ENCODE measurements at places on chromosomes 13 and 19.

GRCh38 chr19:19276386-19276785 is 3.3 kb upstream of the TM6SF2 start:
- DNase-seq = no peak

- DNase-seq = peak; percentile 32
These were observed at the start of gene LRRC8E for GRCh38 chr19:7888145-7888825. LRRC8E (plus strand) TSS chr19:7888510; CDS start chr19:7895604, 7,094 bp downstream.

DNA sequence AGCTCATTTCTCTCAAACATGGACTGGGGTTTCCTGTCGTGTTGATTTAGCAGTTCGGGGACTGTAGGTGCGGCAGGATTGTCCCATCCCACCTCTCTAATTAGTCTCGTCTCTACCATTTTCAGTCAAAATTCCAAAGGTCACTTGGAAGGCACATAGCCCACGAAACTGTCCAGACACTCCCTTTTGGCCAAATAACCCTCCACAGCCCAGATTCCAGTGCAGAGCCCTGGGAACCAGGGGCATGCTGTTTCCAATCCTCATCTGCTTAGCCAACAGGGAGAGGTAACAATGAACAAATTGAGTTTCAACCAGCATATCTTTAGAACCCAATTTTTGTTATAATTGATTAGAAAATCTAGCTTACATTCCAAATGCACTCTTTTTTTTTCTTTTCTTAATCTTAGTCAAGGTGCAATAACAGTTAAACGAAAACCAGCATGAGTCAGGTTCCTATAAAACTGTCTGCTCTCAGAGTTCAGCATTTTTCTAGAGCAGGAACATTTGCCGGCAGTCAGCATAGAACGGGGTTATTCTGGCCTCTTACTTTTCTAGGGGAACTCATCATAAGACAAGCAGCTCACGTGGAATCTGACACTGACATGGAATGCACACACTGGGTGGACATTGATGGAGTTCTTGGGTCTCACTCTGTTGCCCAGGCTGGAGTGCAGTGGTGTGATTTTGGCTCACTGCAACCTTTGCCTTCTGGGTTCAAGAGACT is 14.4 kb upstream of the CEBPA start:
- no peak for DNase-seq

GRCh38 chr13:72290962-72291681 is 424.1 kb upstream of the DACH1 start:
- DNase-seq = no peak

- no peak for DNase-seq
These were observed 211.1 kb downstream of the ZIC5 start for GRCh38 chr13:99760456-99760855.

GRCh38 chr13:99926014-99926731 is 45.4 kb downstream of the ZIC5 start:
- DNase-seq = no peak

DNA sequence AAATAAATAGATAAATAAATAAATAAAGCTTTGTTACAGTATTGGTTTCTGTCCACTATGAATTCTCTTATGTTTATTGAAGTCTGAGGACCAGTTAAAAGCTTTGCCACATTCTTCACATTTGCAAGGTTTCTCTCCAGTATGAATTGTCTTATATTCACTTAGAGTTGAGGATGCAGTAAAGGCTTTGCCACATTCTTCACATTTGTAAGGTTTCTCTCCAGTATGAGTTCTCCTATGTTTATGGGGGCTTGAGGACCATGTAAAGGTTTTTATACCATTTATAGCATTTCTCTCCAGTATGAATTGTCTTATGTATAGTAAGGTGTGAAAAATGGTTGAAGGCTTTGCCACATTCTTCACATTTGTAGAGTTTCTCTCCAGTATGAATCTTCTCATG is 168.3 kb downstream of the ZNF737 start:
- DNase-seq = no peak

DNA sequence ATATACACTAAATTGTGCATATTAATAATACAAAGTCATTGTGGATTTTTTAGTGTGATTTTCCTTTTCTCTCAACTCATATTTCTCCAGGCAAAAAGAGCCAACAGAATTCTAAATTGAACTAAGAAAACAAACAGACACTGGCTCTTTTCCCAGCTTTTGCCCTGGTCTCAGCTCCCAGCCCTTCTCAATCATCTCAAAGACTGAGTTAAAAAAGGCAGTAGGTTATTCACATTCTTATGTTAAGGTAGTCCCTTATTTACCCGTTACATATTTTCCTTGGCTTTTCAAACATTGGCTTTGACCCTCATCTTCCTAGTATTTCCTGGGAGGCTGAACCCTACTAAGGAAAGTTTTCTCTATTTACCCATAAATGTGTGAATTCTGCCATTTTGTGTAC is 753.6 kb downstream of the LIG4 start:
- no peak for DNase-seq

DNA sequence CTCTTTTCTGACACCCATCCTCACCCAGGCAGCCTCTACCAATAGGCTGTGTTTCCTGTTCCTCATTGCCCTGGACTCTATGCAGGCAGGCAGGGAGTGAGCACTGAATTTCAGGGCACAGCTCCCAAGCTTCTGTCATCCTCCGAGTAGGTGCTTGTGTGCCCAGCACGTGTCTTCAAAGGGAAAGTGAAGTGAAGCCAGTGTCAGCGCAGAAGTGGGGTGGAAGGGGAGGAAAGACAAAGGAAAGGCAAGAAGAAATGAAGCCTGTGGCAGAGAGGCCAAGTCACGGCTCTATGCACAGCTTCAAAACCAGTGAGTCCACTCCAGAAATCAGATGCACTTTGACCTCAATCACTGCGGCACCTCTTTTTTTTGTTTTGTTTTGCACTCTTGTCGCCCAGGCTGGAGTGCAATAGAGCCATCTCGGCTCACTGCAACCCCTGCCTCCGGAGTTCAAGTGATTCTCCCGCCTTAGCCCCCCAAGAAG is 16.9 kb downstream of the CEBPA start:
- DNase-seq = no peak
